Activated CD8-positive, alpha-beta memory T cell treated with anti-CD3 and anti-CD28 coated beads for 24 hours (primary cell): ENCODE measurements at places on chromosomes 7 and 10.

GRCh38 chr7:151310578-151310977, 31.0 kb upstream of the NUB1 start:
- no peak for DNase-seq

GRCh38 chr7:28490831-28491230, 78.5 kb downstream of the CREB5 start:
- no peak for DNase-seq

DNA sequence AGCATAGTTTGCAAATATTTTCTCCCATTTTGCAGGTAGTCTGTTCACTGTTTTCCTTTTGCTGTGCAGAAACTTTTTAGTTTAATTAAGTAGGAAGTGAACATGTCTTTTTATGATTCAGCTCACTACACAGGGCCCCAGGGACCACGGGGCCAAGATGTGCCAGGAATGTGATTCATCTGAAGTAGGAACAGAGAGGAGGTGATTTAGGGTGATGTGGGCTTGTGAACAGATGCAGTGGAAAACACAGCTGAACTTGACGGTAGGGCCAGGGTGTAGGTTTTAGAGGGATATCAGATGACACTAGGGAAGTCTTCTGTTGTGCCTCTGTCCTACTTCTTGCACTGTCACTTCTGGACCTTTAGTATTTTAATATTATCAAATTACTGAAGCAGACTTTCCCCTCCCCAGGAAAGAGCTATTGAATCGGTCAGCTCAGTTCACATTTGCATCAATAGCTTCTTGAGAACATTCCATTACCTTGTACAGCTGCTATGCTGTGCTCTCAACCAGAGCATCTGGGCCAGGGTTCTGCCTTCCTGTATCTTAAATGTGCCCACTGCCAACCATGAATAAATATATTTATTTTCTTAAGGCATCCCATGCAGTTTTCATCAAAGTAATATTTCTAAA, 96.9 kb downstream of the OSBPL3 start:
- no peak for DNase-seq

- no peak for DNase-seq
These were observed 1.1 kb upstream of the HSPA12A start for GRCh38 chr10:116743266-116744064.

DNA sequence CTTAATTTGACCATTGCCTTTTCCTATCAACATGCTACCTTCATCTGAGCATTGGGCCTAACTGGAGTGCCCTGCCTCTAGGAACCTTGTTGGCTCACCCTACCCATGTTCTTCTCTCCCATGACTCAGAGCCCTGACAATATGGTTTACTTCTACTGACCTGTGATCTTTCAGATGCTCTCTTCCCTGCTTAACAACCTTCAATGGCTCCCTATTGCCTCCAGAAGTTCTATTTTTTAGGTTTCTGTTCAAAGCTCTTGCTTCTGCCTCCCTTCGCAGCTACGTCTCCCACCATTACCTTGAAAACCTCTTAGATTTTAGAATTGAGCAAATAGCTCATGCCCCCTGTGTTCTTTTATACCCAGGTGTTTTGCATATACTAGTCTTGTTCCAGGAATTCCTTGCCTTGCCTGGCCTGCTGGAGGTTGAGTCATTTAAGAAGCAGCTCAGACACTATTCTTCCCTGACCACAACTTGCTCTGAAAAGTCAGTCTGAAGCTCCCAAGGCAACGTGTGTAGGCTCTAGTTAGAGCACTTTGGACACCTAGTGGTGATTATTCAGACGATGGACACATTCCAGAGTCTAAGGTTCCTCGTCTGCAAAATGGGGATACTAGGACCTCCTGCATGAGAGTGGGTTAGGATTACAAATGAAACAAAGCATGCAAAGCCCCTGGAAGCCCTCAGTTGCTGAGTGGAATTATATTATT, 64.4 kb upstream of the EMX2 start:
- DNase-seq, result no peak

DNA sequence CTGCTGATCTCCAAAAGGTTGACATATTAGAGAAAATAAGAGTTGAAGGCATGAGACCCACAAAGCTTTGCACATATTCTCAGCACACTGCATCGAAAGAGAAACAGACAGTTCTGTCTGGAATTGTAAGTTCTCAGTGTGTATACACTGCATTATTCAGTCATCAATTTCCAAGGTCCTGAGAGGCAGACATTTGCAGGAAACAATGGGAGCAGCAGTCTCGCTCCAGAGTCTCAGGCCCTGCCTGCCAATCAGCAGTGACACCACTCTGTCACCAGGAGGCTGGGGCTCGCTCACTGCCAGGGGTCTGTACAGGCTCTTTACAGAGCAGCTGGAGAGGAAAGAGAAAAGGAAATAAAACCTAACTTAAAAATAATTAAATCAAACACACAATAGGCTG, 36.3 kb downstream of the JAZF1 start:
- no peak for DNase-seq

DNA sequence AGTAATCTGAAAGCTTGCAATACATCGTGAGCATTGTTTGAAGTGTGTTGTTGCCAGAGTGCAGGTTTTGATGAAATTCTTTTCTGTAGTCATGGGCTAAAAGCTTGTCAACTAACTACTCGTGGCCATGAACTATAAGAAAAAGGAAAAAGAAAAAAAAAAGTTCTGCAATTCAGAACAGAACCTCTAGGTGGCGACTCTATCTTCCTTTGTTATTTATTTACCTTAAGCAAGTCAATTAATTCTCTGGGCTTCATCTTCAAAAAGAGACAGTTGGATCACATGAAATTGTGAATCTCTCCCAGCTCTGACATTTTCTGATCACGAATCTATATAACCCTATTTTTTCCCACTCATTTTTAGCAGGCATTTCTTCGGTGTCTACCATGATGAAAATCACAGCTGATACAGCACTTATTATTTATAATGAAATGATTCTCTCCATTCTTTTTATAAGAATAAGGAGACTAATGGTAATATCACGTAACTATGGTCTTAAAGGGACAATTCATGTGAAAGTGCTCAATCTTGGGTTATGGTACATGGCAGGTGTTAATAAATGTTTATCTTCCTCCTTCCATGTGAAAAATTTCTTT, 18.8 kb downstream of the TMEM196 start:
- no peak for DNase-seq

DNA sequence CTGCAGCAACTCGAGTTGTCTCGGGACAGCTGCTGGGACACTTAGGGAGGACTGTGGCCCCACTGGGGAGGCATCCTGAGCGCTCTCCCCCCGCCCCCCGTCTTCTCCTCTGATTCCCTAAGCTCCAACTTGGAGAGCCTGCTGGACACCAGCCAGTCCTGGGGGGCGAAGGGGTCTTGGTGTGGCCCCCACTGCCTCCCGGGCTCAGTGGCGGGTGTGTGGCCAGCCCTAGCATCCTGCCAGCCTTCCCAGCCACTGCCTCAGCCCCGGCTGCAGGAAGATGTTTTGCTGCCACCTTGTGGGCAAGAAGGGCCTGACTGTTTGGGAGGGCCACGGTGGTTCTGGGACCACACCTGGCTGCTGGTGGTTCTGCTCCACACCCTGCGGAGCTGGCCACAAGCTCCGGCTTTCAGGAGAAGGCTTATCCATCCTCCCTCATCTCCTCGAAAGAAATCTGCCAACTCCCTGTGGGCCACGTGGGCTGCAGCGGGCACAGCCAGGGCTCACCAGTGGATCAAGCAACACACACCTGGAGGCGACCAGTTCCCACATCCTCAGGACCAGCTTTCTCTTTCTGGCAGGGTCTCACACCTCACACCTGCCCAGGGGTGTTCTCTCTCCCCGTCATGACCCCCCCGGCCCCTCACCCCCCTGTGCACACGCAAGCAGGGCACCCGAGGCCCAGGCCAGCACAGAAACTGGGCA, 24.8 kb downstream of the AGAP3 start:
- DNase-seq, result peak; percentile 88

GRCh38 chr7:104328970-104329825, 795 bp downstream of the LHFPL3 start:
- no peak for DNase-seq

DNA sequence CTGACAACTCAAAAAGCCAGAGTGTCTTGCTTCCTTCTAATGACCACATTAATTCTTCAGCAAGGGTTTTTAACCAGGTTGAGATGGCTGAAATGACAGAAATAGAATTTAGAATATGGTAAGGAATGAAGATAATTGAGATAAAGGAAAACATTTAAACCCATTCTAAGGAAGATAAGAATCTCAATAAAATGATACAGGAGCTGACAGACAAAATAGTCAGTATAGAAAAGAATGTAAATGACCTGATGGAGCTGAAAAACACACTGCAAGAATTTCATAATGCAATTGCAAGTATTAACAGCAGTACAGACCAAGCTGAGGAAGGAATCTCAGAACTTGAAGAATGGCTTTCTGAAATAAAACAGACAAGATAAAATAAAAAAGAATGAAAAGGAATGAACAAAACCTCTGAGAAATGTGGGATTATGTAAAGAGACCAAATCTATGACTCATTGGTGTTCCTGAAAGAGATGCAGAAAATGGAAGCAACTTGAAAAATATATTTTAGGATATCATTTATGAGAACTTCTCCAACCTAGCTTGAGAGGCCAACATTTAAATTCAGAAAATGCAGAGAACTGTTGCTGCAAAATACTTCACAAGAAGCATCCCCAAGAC, 87.1 kb downstream of the SAMD9 start:
- no peak for DNase-seq

DNA sequence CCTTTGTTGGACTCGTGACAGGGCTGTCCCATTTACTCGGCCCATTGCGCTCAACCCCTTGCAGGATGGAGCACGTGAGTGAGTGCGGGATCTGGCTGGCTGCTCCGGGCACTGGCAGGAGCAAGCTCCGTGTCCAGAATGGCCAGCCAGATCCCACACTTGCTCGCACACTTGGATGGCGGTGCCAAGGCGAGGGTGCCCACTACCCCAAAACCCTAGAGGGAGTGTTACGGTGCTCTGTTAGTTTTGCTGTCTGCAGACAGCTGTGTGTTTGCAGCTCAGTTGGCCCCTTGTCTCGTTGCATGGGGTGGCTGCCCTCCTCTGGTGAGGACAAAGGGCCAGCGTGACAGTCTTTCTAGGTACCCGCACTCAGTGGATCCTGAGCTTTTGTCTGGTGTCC, 34.2 kb downstream of the ZNF487 start:
- DNase-seq, result no peak
